PC-9 (cell line): ENCODE measurements at places on chromosomes 7 and 10. TPM values are rescaled to one million over a fixed set of nuclear protein-coding genes. Genes with fewer than 3 reads are reported as not detected.

DNA sequence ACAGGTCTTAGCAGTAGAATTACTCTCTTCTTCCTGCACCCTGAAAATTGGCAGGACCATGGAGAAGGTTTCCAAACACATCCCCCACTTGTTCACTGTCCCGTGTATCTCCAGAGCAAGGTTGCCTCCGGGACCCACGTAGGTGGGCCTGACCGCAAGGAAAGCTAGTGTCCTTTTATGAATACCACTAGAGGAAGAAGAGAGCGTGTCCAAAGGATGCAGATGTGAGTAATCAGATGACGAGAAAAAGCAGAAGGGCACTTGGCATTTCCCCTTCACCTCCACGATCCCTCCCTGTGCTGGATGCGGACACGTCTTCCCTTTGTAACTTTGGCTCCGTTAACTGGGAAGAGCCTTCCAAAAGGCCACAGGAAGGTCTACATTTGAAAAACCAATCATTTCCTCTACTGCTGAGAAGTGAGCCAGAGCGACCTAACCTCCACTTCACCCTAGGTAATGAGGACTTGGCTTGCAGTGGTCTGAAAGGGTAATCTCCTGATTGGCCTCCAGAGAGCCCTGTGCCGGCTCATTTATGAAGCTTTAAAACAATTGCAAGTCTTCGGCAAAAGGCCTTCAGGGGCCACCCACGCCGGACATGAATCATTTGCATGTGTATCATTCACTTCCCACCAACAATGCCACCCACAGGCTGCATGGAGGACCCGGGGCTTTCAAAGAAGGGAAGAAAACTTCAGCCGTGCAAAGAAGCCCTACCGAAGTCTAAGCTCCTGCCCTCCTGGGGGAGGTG lies 55.4 kb downstream of the LYZL1 start:
- DNase-seq, result no peak

DNA sequence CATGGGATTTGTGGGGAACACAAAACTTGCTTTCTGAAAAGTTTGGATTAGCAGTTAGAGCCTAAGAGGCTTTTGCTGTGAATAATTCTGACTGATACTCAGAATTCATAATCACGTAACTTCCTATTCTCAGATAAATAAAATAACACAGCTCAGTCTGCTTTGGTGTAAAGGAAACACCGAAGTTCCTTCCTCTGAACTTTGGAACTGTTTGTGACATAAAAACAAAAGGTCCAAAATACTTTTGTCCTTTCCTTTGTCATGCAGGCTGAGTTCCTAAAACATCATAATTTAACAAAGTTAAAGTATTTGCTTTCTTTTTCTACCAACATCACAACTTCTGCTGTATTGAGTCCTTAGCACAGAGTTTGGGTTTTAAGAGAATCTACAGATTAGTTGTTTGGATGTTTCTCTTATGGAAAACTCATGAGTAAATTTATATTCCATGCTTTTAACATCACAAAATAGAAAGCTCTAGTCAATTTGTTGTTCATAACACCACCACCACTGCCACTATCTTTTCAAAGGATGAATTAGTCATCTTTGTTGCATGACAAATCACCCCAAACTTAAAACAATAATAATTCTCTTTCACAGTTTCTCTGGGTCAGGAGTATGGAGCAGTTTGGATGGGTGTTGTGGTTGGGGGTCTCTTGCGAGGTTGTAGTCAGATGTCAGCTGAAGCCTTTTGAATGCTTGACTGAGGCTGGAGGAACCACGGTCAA lies 123.4 kb downstream of the REEP3 start:
- no peak for DNase-seq

GRCh38 chr10:71516890-71517289 lies 120.2 kb downstream of the CDH23 start:
- DNase-seq, result no peak

APBB1IP gene
- total RNA-seq, result not detected in 2 replicates

TRIL gene
- not detected in 2 replicates for total RNA-seq
